Fibroblast of villous mesenchyme (primary cell): ENCODE measurements at places on chromosomes 1 and 21. TPM values are rescaled to one million over a fixed set of nuclear protein-coding genes. Genes with fewer than 3 reads are reported as not detected.

Gene CELA2A
- not detected in 2 replicates for total RNA-seq

Gene NCAM2
- 5.2 and 7.1 TPM in 2 replicates for total RNA-seq

DNA sequence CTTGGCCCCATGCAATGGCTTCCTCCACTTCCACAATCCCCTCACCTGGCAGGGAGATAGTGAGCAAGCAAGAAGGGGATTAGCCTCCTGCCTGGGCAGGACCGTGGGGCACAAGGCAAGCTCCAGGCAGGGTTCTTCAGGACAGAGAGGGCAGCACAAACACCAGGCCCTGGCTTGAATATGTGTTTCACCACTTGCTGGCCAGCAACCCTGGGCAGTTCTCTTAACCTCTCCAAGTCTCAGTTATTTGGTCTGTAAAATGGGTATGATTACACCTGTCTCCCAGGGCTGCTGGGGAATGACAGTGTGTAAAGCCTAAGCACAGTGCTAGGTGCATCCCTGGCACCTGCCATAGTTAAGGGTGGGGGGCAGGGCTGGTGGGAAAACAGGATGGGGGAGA is 31.9 kb downstream of the H3-3A start:
- no peak for DNase-seq

GRCh38 chr1:155256058-155256852 is 972 bp upstream of the ENTREP3 start:
- no peak for DNase-seq

GRCh38 chr21:41585199-41585994 is 77.4 kb upstream of the TMPRSS2 start:
- no peak for DNase-seq

- DNase-seq, result peak; percentile 44
These were observed 18.8 kb upstream of the MAP1LC3C start for GRCh38 chr1:242017580-242018233.
